Aorta (tissue), 5 donors: ENCODE measurements at places on chromosomes 4 and X. TPM values are rescaled to one million over a fixed set of nuclear protein-coding genes. Genes with fewer than 3 reads are reported as not detected.
A peak's percentile ranks its signal among the peaks of the same experiment; 100 is the strongest.

PCDH18 gene
- 14.7 TPM for polyA plus RNA-seq

- no peaks in the 10 kb centered on the region for H3K27me3 ChIP-seq
- DNase-seq: peak; percentile 30
- no peak overlapping the region for H3K4me3 ChIP-seq
- H3K36me3 ChIP-seq: no peaks in the 10 kb centered on the region
- no peak overlapping the region for H3K27ac ChIP-seq
- no peaks in the 10 kb centered on the region for H3K4me1 ChIP-seq
Measured at GRCh38 chrX:153628665-153629064, 18.3 kb upstream of the DUSP9 start.

DNA sequence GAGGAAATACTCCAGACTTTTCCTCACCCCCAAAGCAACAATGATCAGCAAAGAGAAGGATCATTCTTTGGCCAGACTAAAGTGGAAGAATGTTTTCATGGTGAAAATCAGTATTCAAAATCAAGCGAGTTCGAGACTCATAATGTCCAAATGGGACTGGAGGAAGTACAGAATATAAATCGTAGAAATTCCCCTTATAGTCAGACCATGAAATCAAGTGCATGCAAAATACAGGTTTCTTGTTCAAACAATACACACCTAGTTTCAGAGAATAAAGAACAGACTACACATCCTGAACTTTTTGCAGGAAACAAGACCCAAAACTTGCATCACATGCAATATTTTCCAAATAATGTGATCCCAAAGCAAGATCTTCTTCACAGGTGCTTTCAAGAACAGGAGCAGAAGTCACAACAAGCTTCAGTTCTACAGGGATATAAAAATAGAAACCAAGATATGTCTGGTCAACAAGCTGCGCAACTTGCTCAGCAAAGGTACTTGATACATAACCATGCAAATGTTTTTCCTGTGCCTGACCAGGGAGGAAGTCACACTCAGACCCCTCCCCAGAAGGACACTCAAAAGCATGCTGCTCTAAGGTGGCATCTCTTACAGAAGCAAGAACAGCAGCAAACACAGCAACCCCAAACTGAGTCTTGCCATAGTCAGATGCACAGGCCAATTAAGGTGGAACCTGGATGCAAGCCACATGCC lies 89.7 kb downstream of the TET2 start:
- no peak for DNase-seq
- peaks cover 5% of the 10 kb centered on the region for H3K36me3 ChIP-seq
- H3K4me3 ChIP-seq: no peak overlapping the region
- no peak overlapping the region for H3K27ac ChIP-seq
- H3K4me1 ChIP-seq: no peaks in the 10 kb centered on the region

ERAS gene
- not detected for polyA plus RNA-seq

DNA sequence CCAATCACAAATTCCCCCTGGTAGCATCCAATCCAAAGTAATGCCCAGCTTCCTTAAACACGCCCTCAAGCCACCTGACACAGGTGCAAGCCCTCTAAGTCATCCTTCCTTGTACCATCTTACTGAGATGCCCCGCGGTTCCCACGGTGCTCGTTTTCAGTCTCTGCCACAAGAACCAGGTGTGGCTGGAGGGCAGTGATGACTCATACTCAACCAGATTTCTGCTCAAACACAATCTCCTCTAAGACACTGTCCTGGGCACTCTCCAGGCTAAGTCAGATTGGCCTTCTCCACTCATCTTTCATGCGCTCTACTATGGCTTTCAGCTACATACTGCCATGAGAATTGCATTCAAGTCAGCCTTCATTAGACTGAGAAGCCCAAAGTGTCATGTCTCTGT lies 3.5 kb downstream of the SH3KBP1 start:
- no peak overlapping the region for H3K4me3 ChIP-seq
- no peaks in the 10 kb centered on the region for H3K36me3 ChIP-seq
- DNase-seq: no peak

- H3K27ac ChIP-seq: no peak overlapping the region
- no peaks in the 10 kb centered on the region for H3K4me1 ChIP-seq
- H3K27me3 ChIP-seq: no peaks in the 10 kb centered on the region
- no peak for DNase-seq
- H3K36me3 ChIP-seq: no peaks in the 10 kb centered on the region
- no peak overlapping the region for H3K4me3 ChIP-seq
Measured at GRCh38 chrX:104255465-104255864, 732 bp upstream of the ESX1 start.

DNA sequence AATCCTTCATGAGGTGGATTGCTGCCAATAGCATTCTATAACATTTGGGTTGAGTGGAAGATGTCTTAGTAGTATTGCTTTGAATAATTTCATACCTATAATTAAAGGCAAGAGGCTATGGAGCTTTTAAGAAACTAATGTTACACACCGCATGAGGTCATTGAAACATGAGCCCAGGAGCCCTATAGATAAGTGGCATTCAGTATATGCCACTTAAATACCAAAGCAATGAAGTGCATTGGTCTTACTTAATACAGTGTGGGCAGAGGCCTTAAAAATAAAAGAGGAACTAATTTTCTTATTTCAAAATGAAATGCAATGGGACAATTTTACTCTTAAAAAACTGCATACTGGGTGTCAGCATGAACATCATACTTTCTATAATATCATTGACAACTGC lies 47.5 kb downstream of the SPATA18 start:
- H3K27ac ChIP-seq: no peak overlapping the region
- no peak for DNase-seq
- H3K4me3 ChIP-seq: no peak overlapping the region
- no peaks in the 10 kb centered on the region for H3K27me3 ChIP-seq
- H3K36me3 ChIP-seq: no peaks in the 10 kb centered on the region

RADX gene
- 0.13 TPM for polyA plus RNA-seq

DNA sequence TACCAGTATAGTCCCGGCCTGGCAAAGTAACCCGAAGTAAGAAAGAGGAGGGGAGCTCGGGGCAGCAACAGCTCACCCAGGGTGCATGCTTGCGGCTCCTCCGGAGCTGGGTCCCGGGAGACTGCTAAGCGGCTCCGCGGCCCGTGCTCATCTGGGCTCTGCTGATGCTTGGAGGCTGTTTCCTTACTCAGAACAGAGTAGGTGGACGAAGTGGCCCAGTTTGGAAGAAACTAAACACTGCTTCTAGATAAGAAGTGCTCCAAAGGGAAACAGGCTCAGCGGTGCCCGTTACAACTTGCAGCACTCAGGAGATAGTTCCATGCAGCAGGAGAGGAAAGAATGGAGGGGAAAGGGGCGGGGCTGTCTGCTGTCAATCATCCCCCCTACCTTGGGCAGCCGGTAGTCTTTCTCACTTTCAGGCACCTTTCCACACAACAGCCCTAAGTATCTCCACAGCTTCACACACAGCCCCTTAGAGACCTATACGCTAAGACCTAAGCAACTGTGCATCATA lies at the start of gene COL4A6:
COL4A6 (minus strand) TSS at position 313 of the 514 bp plus-strand sequence; CDS start at position 87, 226 bp downstream.
- peak within 1 kb of the TSS; percentile 67 for H3K4me3 ChIP-seq
- H3K27me3 ChIP-seq: no peaks in the 10 kb centered on the region

DNA sequence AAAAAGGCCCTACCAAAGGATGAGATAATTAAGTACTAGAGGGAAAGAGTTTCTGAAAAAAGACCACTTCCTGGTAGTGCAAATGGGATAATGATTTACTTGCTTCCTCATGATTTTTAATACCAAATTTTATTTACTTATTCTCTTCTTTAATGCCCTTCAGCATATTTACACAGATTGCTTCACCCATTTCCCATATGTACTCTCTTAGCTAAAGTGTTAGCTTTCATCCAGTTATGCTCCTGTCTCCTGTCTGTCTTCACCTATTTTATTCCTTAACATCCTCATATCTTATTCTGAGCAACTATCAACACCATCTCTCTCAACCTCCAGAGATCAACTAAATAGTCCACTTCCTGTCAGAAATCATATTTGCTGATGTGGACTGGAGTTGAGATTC lies 183.2 kb upstream of the HS3ST1 start:
- H3K4me3 ChIP-seq: no peak overlapping the region
- DNase-seq: no peak
- no peaks in the 10 kb centered on the region for H3K36me3 ChIP-seq
- H3K4me1 ChIP-seq: no peaks in the 10 kb centered on the region
- no peak overlapping the region for H3K27ac ChIP-seq

DSPP gene
- polyA plus RNA-seq: 0.13 TPM

- H3K27ac ChIP-seq: no peak overlapping the region
- no peaks in the 10 kb centered on the region for H3K36me3 ChIP-seq
- peaks cover 2% of the 10 kb centered on the region for H3K4me1 ChIP-seq
- no peak for DNase-seq
Measured at GRCh38 chr4:150768497-150768896, 186.5 kb downstream of the MAB21L2 start.

GRCh38 chr4:99361899-99362275 lies 9.3 kb upstream of the ADH1C start:
- no peak for DNase-seq
- H3K27me3 ChIP-seq: no peaks in the 10 kb centered on the region
- H3K36me3 ChIP-seq: no peaks in the 10 kb centered on the region
- no peak overlapping the region for H3K4me3 ChIP-seq
- H3K27ac ChIP-seq: no peak overlapping the region
- peaks cover 1% of the 10 kb centered on the region for H3K4me1 ChIP-seq

SPARCL1 gene
- polyA plus RNA-seq: 1,112 TPM

EPHA5 gene
- not detected for polyA plus RNA-seq

GRCh38 chrX:68697465-68698125 lies 50.1 kb downstream of the STARD8 start:
- DNase-seq: no peak
- no peaks in the 10 kb centered on the region for H3K36me3 ChIP-seq
- no peak overlapping the region for H3K27ac ChIP-seq
- H3K27me3 ChIP-seq: no peaks in the 10 kb centered on the region

GRCh38 chr4:16579866-16580265 lies 318.6 kb downstream of the LDB2 start:
- no peak for DNase-seq
- H3K27ac ChIP-seq: no peak overlapping the region
- no peaks in the 10 kb centered on the region for H3K36me3 ChIP-seq
- H3K27me3 ChIP-seq: no peaks in the 10 kb centered on the region

DNA sequence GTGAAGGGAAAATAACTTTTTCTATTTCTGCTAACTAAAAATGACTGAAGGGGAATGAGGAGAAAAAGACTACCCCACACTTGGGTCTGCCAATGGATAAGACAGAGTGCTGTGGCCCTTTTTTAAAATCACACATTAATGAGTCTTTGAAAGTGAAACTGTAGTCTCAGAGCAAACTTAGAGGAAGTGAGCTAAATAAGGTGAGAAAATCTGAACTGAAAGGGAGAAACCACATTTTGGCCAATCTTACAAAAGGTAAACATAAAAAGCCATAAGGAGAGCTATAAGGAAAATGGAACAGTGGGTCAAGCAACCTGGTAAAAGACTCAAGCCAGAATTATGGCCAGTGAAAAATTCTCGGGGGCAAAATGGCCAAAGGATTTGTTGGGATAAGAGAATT lies 755.1 kb upstream of the IGFBP7 start:
- no peaks in the 10 kb centered on the region for H3K27me3 ChIP-seq
- no peaks in the 10 kb centered on the region for H3K4me1 ChIP-seq
- no peaks in the 10 kb centered on the region for H3K36me3 ChIP-seq

- H3K36me3 ChIP-seq: no peaks in the 10 kb centered on the region
- no peak for DNase-seq
- no peak overlapping the region for H3K27ac ChIP-seq
- H3K4me3 ChIP-seq: no peak overlapping the region
Measured at GRCh38 chr4:40157436-40157835, 39.4 kb upstream of the RHOH start.

STATH gene
- polyA plus RNA-seq: not detected

GRCh38 chrX:151982222-151982621 lies 7.7 kb upstream of the GABRE start:
- DNase-seq: no peak
- no peaks in the 10 kb centered on the region for H3K27me3 ChIP-seq
- H3K4me1 ChIP-seq: no peaks in the 10 kb centered on the region
- no peak overlapping the region for H3K27ac ChIP-seq
- H3K36me3 ChIP-seq: no peaks in the 10 kb centered on the region
- H3K4me3 ChIP-seq: no peak overlapping the region

GRCh38 chrX:17836830-17837229 lies 24.3 kb downstream of the RAI2 start:
- H3K27ac ChIP-seq: no peak overlapping the region
- no peak for DNase-seq
- no peaks in the 10 kb centered on the region for H3K4me1 ChIP-seq
- no peaks in the 10 kb centered on the region for H3K27me3 ChIP-seq
- H3K36me3 ChIP-seq: no peaks in the 10 kb centered on the region
- H3K4me3 ChIP-seq: no peak overlapping the region

GRCh38 chrX:75421688-75422230 lies 101.1 kb downstream of the ZDHHC15 start:
- no peak for DNase-seq
- H3K27ac ChIP-seq: no peak overlapping the region
- H3K27me3 ChIP-seq: no peaks in the 10 kb centered on the region

- no peak for DNase-seq
- no peak overlapping the region for H3K4me3 ChIP-seq
- no peaks in the 10 kb centered on the region for H3K27me3 ChIP-seq
- no peaks in the 10 kb centered on the region for H3K36me3 ChIP-seq
- no peaks in the 10 kb centered on the region for H3K4me1 ChIP-seq
Measured at GRCh38 chr4:125200556-125200955, 114.2 kb upstream of the FAT4 start.
